ENCODE measurements at places on chromosomes 12 and 14. TPM values are rescaled to one million over a fixed set of nuclear protein-coding genes. Genes with fewer than 3 reads are reported as not detected.

- DNase-seq: no peak
Measured at GRCh38 chr14:33738029-33738428, 212.8 kb downstream of the EGLN3 start.

DNA sequence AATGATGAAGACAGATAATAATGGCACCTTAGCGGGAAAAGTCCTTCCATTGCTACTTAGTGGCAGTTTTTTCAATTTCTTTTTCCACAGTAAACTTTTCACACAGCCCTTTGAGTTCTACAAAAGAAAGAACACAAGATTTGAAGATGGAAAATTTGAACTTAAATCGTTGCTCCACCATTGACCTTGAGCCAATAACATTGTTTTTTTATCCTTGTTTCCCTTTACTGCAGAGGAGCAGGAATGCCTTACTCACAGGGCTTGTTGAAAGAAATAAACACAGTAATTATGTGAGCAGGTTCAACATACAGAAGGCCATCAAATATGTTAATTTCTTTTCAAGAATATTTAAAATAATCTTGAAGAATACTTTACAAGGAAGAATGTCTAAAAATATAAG lies 181.5 kb upstream of the KRR1 start:
- no peak for DNase-seq

- DNase-seq: peak; percentile 54
Measured at GRCh38 chr12:50542448-50542847, 37.7 kb downstream of the DIP2B start.

GRCh38 chr14:69696633-69697557 lies 70.0 kb upstream of the SRSF5 start:
- DNase-seq: no peak

DNA sequence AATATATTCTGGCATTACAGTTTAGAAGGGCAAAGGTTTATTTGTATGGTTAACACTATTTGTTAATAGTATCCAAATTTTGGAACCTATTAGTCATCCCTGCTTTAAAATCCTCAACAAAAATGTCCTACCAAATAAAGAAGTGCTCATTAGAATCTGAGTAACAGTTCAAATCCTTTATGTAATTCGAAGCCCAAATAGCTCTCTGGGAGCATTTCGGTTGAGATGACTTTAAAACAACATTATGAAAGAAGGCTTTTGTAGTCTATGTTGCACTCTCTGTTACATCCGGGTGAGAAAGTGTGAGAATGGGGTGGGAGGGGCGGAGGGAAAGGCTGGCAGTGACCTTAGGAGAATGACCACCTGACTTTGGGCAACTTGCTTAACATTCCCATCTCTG lies 59.7 kb downstream of the SLC38A1 start:
- no peak for DNase-seq

The CLEC9A gene
- polyA plus RNA-seq: not detected

Data from small intestine (tissue), 16 donors.